Osteoblast (primary cell): ENCODE measurements at places on chromosomes 2 and 18. TPM values are rescaled to one million over a fixed set of nuclear protein-coding genes. Genes with fewer than 3 reads are reported as not detected.
A peak's percentile ranks its signal among the peaks of the same experiment; 100 is the strongest.

GRCh38 chr2:98085649-98086048 lies 1.3 kb upstream of the VWA3B start:
- DNase-seq = no peak

GRCh38 chr2:213199871-213200270 lies 48.5 kb upstream of the IKZF2 start:
- DNase-seq = no peak

- DNase-seq = no peak
Measured at GRCh38 chr2:64406407-64406774, 47.6 kb upstream of the LGALSL start.

- DNase-seq = peak; percentile 3
Measured at GRCh38 chr18:48743886-48744285, 205.1 kb downstream of the CTIF start.

- DNase-seq = no peak
Measured at GRCh38 chr2:177633910-177634294, 241.3 kb downstream of the AGPS start.

DNA sequence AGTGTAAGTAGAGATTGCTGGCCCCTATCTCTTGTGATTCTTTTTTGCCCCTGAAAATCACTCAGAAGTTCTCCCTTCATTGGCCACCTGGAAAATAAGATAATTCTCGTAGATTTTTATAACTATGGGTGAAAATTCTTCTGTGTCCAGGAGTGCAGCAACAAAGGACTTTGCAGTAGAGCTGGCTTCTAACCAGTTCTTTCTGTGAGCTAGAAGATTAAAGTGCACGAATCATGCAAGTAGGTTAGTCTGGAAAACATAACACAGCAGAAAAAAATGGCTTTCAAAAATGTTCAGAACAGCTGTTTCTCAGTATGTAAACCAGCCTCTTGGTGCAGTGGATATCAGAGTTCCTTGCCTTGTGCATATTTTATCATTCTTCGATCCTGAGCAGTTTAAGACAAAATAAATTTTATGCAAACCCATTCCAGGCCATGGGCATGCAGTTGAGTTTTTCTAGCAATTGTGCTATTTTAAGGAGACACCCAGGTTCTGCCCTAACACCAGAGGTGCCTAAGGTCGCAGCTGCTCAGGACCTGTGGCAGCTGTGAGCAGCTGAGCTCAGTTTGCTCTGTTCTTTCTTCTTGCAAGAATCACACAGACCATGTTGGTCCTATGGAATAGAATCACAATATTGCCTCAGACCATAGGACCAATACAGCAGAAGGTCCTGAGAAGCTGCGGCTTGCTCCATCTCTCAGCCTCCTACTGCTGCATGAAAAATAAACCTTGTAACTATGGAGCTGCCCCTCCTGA lies 80.9 kb upstream of the BCL2L11 start:
- no peak for DNase-seq

DNA sequence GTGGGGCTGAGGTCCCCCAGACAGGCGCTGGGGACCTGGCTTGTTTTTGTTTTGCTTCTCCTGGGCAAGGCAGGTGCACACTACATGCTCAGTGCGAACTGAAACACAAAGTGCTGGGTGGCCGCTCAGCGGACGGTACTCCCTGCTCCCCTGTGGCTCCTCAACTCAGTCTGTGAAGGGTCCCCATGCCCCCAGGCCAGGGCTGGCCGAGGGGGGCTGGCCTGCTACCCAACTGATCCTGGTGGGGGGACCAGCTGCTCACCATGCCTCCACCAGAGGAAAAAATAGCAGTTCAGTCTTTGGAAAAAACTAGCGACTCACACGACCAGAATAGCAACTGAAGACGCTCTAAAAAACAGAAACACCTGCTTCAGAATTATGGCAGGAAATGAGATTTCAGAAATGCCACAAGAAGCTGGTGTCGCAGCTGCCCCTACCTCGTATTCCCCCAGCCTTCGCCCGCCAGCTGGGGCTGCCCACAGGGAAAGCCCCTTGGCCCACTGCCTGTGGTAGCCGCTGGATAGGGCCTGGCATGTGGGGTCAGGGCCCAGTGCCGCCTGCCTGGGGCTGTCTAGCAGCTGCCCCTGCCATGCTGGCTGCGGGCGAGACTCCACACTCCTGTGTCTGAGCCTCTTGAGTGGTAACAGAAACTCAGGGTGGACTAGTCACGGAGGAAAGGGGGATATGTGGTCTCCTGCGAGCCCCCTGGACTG lies 43.7 kb downstream of the MEX3C start:
- no peak for DNase-seq

GRCh38 chr18:56565046-56565445 lies 73.3 kb downstream of the TXNL1 start:
- peak; percentile 76 for DNase-seq

GRCh38 chr2:167637741-167638140 lies 609.7 kb downstream of the STK39 start:
- no peak for DNase-seq

DNA sequence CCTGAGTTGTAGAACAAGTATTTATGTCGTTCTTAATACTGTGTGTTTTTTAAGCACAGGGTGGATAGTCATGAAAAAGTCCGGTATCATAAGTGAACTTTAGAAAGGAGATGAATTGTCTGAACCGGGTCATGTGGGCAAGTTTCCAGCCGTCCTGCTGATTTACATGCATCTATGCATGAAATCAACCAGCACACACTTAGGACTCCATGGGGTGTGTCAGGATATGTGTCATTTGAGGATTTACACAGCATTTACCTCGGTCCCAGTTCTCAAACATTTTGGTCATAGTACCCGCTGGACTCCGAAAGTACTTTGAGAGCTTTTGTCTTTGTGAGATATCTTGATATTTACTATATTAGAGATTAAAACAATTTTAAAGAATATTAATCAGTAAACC lies 47.5 kb upstream of the TWSG1 start:
- no peak for DNase-seq

- DNase-seq = no peak
Measured at GRCh38 chr2:204585930-204586329, 40.7 kb downstream of the PARD3B start.

GRCh38 chr2:113357071-113357470 lies 78.3 kb upstream of the PAX8 start:
- DNase-seq = no peak

DNA sequence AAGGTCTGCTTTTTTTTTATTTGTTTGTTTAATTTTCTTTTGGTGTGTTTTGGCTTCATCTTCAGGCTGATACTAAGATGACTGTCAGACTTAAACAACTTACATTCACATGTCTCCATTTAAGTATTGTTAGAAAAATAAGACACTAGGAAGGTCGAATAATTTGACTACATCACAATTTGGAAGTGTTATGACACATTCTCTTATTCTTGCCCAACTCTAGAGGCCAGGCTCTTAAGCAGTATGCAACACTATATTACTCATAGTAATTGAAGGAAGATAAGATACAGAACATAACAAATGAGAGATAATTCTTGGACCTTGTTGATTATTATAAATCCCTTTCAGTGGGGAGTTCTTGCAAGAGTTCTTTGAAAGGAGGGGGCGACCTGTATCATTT lies 295.3 kb upstream of the COL3A1 start:
- DNase-seq = no peak

DNA sequence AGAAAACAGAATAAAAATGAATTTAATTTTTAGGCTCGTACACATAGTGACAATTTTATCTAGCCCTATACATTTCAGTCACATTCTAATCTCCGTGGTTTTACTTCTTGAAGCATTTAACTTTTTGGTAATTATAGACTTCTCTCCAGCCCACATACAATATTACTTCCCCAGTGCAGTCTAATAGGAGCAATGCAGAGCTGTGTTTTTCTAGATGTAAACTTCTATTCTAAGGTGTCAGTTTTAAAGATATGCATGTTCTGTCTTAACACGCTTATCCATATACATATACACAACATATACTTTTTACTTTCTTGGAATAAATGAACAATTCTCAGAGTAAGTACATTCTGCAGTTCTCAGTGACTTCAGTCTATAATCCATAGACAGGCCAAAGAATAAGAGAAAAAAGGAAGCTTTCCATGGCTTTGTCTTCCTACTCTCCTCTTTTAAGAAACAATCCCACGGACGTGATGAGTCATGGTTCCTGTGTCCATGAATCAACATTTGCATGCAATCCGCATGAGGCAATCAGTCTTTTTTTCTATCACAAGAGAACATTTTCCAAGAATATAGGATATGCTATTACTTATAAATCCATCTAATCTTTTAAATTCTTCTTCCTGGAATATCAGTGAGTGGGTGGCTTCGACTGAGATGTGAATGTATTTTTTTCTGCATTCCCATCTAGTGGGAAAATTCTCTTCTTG lies 42.8 kb downstream of the CCDC102B start:
- DNase-seq = no peak

- DNase-seq = no peak
Measured at GRCh38 chr2:231371430-231372054, 24.0 kb upstream of the B3GNT7 start.

DNA sequence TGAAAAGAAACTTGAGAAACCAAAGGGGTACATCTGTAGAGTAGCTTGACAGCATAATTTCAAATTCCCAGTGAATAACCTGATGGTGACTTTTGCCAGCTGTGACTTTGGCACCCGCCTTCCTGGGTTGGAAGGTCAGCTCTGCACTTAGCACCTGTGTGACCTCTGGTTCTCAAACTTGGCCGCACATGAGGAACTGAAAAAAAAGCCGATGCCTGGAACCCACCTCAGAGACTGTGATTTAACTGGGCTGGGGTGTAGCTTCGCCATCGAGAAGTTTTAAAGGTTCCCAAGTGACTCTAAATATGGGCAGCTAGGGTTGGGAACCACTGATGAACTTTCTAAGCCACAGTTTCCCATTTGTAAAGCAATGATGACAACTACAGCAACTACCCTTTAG lies 6.5 kb downstream of the EFEMP1 start:
- DNase-seq = no peak

GRCh38 chr18:62556397-62556796 lies 33.6 kb downstream of the ZCCHC2 start:
- DNase-seq = no peak

GRCh38 chr2:77479395-77479794 lies 42.8 kb downstream of the LRRTM4 start:
- no peak for DNase-seq

DNA sequence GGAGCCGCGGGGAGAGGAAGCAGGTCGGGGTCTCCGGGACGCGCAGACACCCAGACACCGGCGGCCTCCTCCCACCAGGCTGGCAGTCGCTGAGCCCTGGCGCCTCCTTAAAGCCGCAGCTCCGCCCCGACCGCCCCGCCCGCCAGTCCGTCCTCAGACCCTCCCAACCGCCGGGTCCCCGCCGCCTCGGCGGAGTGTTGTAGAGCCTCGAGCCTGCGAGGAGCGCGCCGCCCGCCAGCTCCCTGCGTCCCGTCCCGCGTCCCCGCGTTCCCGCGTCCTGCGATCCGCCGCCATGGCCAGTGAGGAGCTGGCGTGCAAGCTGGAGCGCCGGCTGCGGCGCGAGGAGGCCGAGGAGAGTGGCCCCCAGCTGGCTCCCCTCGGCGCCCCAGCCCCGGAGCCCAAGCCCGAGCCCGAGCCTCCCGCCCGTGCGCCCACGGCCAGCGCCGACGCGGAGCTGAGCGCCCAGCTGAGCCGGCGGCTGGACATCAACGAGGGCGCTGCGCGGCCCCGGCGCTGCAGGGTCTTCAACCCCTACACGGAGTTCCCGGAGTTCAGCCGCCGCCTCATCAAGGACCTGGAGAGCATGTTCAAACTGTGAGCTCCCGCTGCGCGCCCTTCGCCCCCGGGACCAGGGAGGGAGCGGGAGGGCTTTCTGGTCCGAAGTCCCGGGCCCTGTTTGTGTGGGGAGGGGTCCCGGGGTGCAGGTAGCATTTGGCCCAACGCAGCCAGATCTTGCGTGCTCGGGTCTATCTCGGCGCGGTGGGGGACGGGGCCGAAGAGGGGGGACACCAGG lies at the start of gene EFHD1:
Gene EFHD1, plus strand, starts transcription at position 192 of the 793 bp plus-strand sequence. Its CDS starts 101 bp downstream, at position 293.
- DNase-seq = peak; percentile 83

DNA sequence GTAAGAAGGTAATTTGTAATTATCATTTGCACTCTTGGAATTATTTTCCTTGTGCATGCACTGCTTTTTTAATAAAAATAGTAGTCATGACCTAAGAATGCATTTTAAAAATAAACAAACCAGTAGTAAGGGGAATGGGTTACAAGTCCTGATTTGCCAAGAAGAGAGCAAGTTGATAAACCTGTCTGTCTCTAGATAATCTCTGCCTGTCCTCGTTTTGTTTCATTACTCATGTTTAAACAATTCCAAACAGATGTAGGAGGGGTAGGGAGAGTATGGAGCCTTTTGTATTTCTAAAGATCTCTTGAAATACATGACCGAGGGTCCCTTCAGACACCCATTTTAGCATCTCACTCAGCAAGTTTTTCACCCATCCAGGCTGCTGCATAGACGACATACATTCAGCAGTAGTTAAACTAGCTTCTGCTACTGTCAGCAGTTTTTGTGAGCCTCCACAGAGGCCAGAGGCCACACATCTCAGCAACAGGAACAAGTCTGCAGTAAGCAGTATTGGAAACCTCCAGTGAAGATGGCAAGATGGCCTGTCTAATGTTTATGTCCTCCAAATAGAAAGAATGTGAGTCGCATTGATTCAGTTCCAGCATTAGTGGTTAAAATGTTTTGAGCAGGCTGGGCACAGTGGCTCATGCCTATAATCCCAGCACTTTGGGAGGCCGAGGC lies 2.3 kb upstream of the EXOC6B start:
- DNase-seq = peak; percentile 39

DNA sequence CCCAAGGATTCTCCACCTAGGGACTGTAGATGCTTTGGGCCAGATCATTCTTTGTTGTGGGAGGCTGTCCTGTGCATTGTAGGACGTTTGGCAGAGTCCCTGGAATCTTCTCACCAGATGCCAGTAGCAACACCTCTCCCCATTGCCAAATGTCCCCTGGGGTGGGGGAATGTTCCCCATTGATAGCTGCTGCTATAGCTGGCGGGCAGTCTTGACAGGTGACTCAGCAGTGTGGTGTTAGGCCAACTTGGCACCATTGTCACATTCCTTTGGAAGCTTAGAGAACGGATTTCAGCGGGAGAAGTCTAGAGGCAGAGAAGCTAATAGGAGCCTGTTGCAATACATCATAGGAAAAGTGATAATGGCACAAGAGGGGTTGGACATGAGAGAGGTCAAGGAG lies 495.7 kb upstream of the SMIM21 start:
- DNase-seq = no peak

GRCh38 chr18:58177896-58178470 lies 134.0 kb downstream of the NEDD4L start:
- no peak for DNase-seq

GRCh38 chr2:31322371-31322770 lies 88.4 kb downstream of the EHD3 start:
- DNase-seq = no peak

CNOT9 gene
- total RNA-seq = 47.1 and 50.3 TPM in 2 replicates

AQP12B gene
- not detected in 2 replicates for total RNA-seq

PTPN2 gene
- 34.2 and 37.6 TPM in 2 replicates for total RNA-seq

GAREM2 gene
- 1.4 and 2.4 TPM in 2 replicates for total RNA-seq

REG3A gene
- not detected in 2 replicates for total RNA-seq

ARID5A gene
- 7.6 and 9.7 TPM in 2 replicates for total RNA-seq

ZAP70 gene
- total RNA-seq = under 0.01 TPM in 2 replicates

MZT2A gene
- total RNA-seq = 45.2 and 59.8 TPM in 2 replicates

UGT1A10 gene
- not detected in 2 replicates for total RNA-seq

BMP10 gene
- total RNA-seq = not detected in 2 replicates
